Breast epithelium (tissue), 4 donors: ENCODE measurements at places on chromosomes 7 and 10.

DNA sequence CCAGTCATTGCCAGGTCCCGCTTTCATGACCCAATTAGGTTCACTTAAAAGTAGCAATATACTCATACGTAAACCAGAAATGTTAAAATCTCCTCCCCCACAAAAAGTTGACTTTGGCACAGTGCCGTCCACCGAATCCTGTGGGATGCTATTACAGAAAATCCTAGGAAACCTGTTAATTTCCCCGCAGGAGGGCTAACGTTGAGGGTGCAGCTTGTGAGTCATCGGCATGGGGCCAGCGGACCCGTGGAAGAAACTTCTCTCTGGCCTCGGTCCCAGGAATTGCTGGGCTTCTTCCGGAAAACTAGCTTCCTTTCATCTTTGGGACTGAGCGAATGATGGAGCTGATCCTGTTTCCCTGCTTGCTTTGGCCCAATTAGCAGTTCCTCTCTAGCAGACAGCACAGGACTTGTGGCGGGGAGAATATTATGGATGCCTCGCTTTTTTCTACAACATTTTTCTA, 13.5 kb downstream of the CRYGN start:
- no peak for DNase-seq

GRCh38 chr10:34719328-34719727, 95.8 kb downstream of the PARD3 start:
- DNase-seq, result no peak

DNA sequence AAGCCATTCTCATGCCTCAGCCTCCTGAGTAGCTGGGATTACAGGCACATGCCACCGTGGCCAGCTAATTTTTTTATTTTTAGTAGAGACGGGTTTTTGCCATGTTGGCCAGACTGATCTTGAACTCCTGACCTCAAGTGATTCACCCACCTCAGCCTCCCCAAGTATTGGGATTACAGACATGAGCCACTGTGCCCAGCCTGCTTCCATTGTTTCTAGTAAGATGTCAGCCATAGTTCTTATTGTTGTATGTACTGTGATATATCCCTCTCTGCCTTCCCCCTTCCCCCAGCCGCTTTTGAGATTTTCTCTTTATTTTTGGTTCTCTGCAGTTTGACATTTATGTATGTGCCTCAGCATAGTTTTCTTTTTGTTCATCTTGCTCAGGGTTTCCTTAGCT, 87.9 kb upstream of the KLF14 start:
- DNase-seq, result no peak

GRCh38 chr10:132164761-132165278, 21.9 kb upstream of the DPYSL4 start:
- no peak for DNase-seq

- DNase-seq, result no peak
Measured at GRCh38 chr7:25360451-25360850, 132.2 kb upstream of the NPVF start.

GRCh38 chr10:88421590-88421989, 161.5 kb downstream of the RNLS start:
- DNase-seq, result no peak

DNA sequence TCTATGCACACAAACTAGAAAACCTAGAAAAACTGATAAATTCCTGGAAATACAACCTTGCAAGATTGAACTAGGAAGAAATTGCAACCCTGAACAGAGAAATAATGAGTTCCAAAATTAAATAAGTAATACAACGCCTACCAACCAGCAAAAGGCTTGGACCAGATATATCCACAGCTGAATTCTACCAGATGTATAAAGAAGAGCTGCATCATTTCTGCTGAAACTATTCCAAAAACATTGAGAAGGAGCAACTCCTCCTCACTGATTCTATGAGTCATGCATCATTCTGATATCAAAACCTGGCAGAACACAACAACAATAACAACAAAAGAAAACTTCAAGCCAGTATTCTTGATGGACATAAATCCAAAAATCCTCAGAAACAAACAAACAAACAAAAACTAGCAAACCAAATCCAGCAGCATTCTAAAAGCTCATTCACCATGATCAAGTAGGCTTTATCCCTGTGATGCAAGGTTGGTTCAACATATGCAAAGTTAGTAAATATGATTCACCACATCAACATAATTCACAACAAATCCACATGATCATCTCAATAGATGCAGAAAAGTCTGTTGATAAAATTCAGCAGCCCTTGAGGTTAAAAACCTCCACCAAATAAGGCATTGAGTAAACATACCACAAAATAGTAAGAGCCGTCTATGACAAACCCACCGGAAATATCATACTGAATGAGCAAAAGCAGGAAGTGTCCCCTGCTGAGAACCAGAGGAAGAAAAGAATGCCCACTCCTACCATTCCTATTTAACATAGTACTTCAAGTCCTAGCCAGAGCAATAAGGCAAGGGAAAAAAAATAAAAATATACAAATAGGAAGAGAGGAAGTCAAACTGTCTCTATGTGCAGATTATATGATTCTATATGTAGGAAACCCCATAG, 98.2 kb downstream of the PCDH15 start:
- no peak for DNase-seq

GRCh38 chr7:44519546-44519945, 21.6 kb downstream of the NPC1L1 start:
- no peak for DNase-seq

- peak; percentile 67 for DNase-seq
Measured at GRCh38 chr10:118571123-118571522, 24.3 kb downstream of the PRLHR start.

DNA sequence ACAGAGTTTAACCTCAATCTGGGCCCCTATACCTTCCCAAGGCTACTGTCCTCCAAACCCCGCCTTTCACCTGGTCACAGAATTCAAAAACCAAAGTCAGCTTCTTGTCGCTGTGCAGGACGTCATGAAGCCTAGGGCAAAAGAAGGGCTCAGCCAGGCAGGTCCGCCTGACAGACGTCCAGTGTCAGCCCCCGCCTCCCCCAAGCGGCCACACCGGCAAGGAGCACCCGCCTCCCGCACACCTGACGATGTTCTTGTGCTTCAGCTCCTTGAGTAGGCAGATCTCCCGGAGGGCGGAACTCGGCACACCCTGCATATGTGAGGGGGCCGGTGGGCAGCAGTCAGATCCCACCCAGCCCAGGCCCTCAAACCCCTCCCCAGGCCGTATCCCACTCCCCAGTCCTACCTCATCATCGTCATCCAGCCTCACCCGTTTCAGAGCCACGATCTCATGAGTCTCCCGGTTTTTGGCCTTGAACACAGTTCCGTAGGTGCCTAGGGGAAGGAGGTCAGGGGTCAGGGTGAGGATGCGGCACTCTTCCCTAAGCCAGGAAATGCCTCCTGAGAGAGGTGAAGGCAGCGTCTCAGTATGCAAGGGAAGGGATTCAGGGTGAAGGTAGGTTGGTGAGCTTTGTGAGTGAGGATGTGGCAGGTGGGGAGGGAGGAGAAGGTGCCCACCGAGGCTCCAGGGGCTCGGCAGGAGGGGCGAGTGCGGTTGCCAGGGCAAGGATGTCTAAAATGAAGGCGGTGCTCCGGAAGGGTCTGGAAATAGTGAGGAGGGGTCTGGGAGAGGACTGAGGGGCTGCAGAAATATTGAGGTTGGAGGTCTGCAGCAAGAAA, 811 bp downstream of the CDK5 start:
- no peak for DNase-seq

- DNase-seq, result no peak
Measured at GRCh38 chr7:69002416-69002815, 595.9 kb upstream of the AUTS2 start.

- DNase-seq, result no peak
Measured at GRCh38 chr10:95260909-95261552, 29.8 kb downstream of the PDLIM1 start.

DNA sequence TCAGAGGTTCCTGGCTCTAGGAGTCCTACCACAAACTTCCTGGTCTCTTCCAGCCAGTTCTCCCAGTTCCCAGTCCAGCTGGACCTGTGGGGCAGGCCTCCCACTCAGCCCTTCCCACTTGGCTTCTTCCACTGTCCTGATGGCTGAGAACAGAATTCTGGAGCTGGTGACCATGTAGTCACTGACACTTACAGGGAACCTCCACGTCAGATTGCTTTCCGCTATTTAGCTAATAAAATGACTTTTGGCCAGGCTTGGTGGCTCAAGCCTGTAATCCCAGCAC, 63.5 kb upstream of the ZRANB1 start:
- DNase-seq, result peak; percentile 66

- DNase-seq, result peak; percentile 29
Measured at GRCh38 chr7:105677817-105678573, 96.7 kb upstream of the EFCAB10 start.

- no peak for DNase-seq
Measured at GRCh38 chr7:19958309-19958896, 185.0 kb upstream of the TMEM196 start.

GRCh38 chr10:62450912-62451610, 76.9 kb downstream of the ZNF365 start:
- DNase-seq, result peak; percentile 51

DNA sequence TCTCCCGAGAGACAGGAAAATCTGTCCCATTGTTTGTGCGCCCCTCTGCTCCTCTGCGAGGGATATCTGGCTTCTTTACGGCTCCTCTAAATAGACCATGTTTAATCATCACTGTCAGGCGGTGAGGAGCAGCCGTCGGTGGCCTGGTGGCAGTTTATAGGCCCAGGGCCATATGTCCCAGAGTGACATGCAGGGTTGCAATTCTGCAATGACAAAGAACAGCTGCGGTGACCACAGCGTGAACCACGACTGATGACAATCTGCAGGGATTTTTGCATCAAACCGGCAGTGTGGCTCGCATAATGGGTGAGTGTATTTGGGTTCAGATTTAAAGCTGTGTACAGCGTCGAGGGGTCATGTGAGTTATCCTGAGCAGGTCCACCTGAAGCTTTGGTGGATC, 41.5 kb downstream of the GATA3 start:
- no peak for DNase-seq

DNA sequence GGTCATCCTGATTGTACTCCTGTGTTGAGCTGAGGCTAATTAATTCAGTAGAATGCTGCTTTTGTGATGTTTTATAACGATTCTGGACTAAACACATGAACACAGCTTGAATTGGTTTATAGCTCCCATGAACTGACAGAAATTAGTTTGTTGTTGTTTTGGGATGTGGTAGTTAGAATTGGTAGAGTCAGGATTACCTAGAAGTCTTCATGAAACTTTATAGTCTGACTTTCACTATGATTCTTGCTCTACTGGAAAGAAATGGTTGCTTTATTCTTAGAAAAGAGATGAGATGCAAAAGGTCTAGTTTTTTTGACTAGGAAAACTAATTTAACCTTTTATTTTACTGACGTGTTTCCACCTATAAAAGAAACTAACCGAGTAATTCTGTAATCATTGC, 23.4 kb upstream of the TRUB1 start:
- DNase-seq, result no peak

DNA sequence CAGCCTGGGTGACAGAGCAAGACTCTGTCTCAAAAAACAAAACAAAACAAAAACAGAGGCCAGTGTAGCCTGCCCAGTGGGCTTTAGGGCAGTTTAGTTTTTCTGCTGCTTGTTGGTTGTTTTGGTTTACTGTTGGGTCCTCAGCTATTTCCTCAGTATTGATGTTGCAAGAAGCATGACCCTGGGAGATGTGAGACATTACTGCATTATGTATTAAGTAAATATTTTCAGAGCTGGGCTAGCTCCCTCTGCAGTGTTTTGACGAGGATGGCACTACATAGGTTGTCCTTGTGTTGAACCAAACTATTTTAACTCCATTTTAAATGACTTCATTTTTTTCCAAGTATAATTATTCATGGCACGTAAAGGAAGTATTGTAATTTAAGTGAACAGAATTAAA, 4.8 kb downstream of the AKAP9 start:
- DNase-seq, result no peak

- no peak for DNase-seq
Measured at GRCh38 chr10:89091496-89091895, 100.9 kb downstream of the FAS start.

GRCh38 chr10:126611303-126611702, 59.2 kb downstream of the C10orf90 start:
- no peak for DNase-seq

DNA sequence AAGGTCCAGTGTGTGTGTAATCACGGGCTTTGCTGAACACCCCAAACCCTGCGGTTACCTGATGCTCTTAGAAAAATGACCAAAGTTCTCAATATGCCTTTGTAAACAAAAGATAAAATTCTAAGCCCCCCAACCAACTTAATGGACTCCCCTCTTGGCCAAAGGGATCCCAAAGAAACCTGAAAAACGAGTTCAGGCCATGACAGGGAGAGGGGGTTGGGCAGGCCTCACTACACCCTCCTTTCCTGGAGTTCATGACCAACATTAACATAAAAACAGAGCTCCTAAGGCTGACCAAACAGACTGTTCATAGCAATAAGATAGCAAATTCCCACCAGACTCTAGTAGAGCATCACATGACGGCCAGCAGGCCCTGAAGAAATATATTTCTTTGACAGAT, 3.0 kb upstream of the VIPR2 start:
- DNase-seq, result no peak

- DNase-seq, result no peak
Measured at GRCh38 chr7:155921086-155921803, 109.0 kb upstream of the SHH start.

- DNase-seq, result no peak
Measured at GRCh38 chr7:156545979-156546378, 94.6 kb upstream of the RNF32 start.

DNA sequence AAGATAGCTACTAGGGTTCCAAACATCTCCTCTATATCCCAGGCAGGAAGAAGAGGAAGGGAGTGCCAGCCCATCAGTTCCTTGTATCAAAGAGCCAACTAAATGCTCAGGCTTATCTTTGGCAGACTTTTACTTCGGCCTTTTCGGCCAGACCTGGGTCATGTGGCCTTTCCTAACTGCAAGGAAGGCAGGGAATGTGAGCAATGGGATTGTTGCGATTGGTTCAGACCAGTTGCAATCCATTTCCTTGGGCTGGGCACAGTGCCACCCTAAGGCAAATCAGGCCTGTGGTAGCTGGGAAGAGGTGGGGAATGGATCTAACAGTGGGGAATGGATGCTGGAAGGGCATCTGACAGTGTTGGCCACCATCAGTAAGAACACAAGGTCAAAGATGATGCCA, 109.9 kb downstream of the RPS24 start:
- no peak for DNase-seq

- DNase-seq, result no peak
Measured at GRCh38 chr10:112957640-112958092, 7.6 kb downstream of the TCF7L2 start.

- no peak for DNase-seq
Measured at GRCh38 chr10:106493226-106493625, 671.3 kb downstream of the SORCS1 start.

GRCh38 chr10:87552248-87552929, 47.7 kb downstream of the MINPP1 start:
- DNase-seq, result no peak
